Fibroblast of the aortic adventitia (primary cell): ENCODE measurements at places on chromosomes 3 and 15.

- DNase-seq, result no peak
Measured at GRCh38 chr3:195790901-195791300, 20.8 kb downstream of the MUC4 start.

DNA sequence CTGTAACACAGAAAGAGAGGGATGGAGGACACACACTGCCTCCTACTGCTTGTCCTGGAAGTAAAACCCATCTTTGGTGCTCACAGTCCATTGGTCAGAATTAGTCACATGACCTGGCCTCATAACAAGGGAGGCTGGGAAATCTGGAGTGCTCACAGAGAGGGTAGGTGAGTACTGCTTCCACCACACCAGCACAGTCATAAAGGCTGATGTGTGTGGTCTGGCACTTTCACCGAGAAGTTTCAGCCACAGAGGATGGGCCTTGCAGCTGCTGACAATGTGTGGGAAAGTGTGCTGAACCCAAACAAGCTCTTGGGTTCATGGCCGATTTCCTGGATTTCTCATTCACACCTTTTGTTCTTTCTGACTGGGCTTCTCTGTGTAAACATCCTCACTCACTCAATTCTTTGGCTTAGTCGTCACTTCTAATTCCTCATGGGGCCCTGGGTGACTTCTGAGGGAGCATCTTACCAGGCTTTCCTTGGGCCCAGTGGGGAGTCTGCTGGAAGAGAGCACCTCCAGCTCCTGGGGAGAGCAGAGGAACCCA is 100.7 kb downstream of the ASB7 start:
- DNase-seq, result peak; percentile 67

DNA sequence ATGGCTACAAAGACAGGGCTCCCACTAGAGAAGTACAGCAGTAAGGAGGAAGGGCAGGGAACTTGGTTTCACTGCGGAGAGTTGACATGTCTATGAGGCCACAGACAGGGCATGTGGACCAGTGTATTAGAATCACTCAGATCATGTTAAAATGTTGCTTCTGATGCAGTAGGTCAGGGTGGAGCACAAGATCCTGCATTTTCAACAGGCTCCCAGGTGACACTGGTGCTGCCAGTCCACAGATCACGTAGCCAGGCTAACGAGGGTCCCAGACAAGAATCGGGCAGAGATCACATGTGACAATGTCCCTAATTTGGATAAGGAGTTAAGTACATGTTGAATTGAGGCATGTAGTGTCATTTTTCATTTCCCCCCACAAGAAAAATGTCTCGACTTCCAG is 73.6 kb downstream of the SPSB4 start:
- no peak for DNase-seq

DNA sequence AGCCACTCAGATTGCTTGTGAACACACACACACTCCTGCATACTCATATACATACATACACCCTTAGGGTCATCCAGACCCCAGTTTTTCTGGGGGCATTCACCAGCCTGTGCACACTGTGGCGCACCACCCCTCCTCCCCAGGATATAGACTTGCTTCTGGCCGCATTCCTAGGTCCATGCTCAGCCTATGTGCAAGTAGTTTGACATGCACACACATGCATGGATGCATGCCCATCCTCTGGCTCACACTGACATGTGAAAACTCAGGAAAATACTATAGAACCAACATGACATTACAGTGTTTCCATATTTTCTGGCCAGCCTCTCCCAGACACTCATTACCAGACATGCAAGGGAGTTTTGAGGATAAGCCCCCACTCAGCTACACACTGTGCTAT is 79.3 kb upstream of the POLG start:
- DNase-seq, result no peak

DNA sequence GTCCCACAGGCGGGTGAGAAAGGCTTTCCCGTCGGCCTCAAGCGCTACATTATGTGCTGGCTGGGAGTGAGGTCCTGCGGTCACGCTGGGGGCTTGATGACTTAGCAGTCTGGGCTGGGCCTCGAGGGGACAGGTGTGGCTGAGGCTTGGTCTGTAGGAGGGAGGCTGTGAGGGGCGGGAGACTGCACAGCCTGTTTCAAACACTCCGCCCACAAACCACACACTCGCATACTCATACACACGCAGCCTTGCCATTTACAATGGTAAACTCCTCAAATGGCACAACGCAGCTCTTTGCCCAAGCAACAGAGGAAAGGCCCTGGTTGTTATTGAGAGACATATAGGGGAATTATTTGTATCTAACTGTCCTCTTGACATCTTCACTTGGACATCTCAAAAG is 32.4 kb upstream of the RASGRF1 start:
- no peak for DNase-seq

DNA sequence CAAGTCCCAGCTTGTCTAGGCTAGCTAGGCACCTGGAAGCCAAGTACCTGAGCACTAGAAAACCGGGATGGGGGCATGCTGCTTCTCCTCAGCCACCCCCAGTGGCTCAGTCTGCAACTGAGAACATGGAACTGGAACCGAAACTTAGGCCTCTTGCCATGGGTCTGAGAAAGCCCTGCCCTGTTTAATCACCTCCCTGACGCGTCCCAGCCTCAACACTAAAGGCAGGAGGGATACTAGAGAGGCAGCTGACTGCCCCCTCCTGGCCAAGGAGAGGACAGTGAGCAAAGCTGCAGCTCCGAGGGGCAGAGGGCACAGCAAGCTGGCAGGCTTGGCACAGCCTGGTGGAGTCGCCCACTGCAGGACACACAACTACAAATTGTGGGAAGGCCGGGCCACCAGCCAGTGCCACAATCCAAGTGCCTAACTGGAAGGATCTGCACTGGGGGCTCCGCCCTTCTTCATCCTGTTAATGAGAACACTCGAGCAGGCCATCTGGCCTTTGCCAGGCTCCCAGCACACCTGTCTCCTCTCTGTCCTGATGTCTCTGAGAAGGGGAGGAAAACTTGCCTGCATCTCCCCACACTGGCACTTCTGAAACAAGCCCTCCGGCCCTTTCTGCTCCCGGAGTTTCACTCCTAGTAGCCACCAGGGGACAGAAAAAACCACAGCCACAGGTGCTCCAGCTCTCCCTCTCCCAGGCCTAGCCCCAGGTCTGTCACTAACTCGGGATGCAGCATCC is 53.7 kb downstream of the BDH1 start:
- DNase-seq, result peak; percentile 55

DNA sequence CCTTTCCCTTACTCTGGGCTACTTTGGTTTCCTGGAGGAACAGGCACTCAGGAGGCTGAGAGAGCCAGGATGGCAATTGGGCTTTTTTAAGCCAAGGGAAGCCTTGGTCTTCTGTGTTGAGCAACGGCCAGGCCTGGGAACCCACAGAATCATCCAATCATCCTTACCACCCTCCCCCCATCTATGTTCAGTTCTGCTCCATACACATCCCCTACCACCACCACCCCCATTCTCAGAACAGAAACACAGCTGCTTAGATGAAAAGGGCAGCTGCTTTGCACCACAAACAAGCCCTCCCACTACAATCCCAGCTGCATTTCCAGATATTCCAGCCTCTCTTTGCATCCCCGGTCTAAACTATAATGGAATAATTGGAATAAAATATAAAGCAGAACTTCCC is 21.0 kb downstream of the SEMA5B start:
- no peak for DNase-seq

- DNase-seq, result no peak
Measured at GRCh38 chr3:151146731-151147091, 56.3 kb downstream of the GPR171 start.

DNA sequence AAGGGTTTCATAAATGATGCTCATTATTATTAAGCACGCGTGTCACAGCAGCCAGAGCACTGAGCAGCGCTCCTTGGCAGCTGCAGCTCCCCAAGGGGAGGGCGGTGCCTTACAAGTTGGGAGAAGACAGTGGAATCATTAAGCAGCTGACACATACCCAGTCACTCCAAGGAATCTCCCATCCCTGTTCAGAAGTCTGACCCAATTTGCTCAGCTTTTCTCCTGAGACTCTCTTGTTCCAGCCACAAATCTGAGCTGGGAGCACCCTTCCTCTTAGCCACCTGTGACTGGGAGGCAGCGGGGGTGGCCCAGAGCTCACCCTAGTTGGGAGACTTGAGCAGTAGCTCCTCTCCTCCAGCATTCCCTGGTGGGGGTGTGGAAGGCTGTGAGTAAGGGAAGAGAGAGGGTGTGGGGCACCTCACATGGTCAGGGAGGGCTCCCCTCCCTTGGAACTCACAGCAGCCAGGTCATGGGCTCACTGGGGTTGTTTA is 64.3 kb downstream of the DUT start:
- DNase-seq, result peak; percentile 92

DNA sequence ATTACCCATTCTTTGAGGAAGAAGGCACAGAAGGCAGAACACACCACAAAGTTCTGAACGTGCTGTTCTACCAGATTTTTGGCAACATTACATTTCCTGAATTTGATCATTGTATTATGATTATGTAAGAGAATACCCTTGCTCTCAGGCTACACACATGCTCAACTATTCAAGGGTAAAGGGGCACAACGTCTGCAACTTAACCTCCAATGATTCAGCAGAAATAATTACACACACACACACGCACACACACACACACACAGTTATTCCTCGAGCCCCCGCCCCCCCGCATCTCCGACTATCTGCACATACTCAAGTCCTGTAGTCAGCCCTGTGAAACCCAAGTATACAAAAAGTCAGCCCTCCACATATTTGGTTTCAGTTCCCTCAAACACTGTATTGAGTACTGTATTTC is 26.8 kb downstream of the RPN1 start:
- peak; percentile 15 for DNase-seq

GRCh38 chr3:165744025-165744424 is 93.2 kb downstream of the BCHE start:
- no peak for DNase-seq

- no peak for DNase-seq
Measured at GRCh38 chr3:127101411-127102187, 91.3 kb upstream of the PRR23E start.

DNA sequence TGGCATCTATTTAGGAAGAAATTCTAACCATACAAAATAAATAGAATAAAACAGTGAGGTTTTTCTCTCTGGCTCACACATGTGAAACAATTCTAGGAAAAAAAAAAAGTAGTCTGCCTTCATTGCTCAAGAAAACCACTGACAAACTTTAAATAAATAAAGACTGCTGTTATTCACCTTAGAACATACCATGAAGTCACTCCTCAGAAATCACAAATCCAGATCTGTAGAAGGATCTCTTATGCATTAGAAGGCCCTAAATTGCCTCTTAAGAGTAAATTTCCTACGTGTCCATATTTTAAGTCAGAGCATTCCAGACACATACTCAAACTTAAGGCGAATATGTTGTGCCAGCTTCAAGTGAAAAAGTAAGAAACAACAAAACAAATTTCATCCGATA is 217.3 kb downstream of the ZIC4 start:
- peak; percentile 1 for DNase-seq

GRCh38 chr15:92681141-92681631 is 25.6 kb upstream of the FAM174B start:
- DNase-seq, result peak; percentile 74

DNA sequence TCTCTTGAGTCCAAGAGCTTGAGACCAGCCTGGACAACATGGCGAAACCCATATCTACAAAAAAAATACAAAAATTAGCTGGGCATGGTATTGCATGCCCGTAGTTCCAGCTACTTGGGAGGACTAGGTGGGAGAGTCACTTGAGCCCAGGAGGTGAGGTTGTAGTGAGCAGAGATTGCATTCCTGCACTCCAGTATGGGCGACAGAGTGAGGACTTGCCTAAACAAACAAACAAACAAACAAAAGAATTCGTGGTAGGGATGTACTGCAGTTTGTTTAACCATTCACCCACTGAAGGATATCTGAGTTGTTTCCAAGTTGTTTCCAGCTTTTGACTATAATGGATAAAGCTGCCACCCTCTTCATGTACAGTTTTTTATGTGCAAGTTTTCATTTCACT is 7.5 kb upstream of the NMD3 start:
- DNase-seq, result no peak

DNA sequence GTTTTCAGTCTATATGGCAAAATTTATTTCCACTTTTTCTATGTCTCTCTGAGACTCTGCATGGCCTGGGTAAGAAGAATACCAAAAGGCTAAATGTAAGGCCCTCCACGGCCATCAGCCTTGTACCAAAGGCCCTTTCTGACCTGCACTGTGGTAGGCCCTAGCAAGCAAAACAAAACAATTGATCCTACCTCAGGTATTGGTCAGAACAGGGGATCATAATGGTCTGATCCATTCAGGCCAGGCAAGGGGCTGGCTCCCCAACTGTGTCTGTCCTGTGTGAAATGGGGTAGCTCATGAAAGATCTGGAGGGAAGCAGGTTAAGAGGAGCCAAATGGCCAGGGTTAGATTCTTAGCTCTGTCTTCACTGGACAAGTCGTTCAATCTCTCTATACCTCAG is 181.3 kb downstream of the SSR3 start:
- no peak for DNase-seq

- DNase-seq, result no peak
Measured at GRCh38 chr3:43018246-43018645, 39.1 kb downstream of the GASK1A start.

GRCh38 chr3:12253516-12254343 is 35.1 kb upstream of the PPARG start:
- DNase-seq, result no peak

GRCh38 chr3:76765511-76765910 is 274.4 kb upstream of the ROBO2 start:
- DNase-seq, result no peak

DNA sequence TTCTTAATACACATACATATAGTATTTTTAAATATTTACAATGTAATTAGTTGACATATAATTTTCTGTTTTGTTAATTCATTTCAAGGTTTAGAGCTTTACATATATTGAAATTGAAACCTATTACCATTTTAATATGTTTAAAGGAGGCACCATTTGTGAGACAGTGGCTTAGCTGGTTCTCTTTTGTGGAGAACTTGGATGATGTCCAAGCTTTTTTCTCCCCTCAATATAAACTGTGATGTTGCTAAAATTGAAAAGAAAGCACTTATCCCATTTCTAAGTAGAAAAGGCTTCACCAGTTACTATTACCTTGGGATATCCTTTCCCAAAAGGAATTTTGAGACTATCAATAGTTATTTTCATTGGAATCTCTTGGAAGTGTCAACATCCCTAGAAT is 707.2 kb downstream of the NTRK3 start:
- DNase-seq, result no peak

- DNase-seq, result no peak
Measured at GRCh38 chr3:160883373-160883772, 127.3 kb downstream of the PPM1L start.

DNA sequence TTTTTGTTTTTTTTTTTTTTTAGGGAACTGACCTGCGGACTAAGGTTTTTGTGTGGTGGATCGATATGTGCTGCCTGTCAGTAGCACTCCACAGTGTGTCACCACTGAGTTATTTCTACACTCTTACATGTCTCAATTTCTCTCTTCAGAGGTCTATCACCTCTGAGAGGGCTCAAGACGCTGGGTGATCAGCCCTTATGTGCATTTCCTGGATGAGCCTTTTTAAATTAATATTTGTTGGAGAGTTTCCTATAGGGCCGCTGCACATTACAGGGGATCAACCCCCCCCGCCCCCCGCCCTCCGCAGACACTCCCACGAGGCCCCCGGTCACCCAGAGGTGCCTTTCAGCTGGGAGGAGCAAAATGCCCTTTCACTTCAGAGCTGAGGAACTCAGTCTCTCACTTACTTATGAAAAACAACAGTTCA is 34.5 kb upstream of the AP4E1 start:
- no peak for DNase-seq
